NCI-H1105 (cell line): ENCODE measurements at places on chromosomes 6 and 20.

DNA sequence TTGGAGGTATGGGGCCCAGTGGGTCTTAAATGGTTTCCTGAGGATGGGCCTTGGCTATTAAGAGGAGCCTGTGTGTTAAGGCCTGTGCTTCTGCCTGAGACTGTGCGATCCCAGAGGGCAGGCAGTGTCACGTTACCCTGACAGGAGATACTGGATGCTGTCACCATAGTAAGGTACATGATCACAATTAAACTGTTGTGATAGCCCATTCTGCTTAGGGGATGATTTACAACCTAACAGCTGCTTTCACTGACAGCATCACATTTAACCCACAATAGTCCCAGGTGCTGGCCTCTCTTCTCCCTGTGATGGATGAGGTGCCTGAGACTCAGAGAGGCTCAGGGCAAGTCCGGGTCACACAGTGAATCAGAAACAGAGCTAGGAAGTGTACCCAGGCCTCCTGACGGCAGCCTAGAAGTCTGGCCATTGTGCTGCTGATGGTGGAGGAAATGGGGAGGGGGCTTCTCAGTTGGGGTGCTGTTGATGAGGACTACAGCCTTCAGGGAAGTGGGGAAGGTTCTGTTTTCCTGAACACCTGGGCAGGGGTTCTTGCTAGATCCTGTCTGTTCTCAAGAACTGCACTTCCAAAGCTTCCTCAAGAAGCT lies 97.3 kb downstream of the MDGA1 start:
- no peak for DNase-seq

GRCh38 chr20:21219686-21220085 lies 83.4 kb upstream of the XRN2 start:
- no peak for DNase-seq

DNA sequence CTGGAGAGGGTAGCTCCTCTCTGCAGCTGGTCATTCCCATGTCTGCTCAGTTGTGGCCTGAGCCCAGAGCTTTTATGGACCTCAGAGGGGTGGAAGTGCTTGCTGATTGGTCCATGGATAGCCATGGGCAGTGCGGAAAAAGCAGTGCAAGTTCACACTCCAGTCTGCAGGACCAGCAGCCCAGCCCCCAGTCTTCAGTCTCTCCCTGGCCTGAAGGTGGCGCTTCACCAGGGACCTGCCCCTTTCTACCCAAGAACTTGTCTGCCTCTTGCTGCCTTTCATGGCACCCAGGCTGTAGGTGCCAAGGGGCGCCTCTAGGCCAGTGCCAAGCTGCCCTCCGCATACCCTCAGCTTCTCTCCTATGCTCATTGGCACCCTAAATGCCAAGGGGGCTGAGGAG lies 91.0 kb downstream of the TBXT start:
- DNase-seq, result no peak

GRCh38 chr6:39610221-39610620 lies 115.0 kb downstream of the KIF6 start:
- no peak for DNase-seq

- no peak for DNase-seq
Measured at GRCh38 chr6:6640926-6641325, 52.4 kb downstream of the LY86 start.
